ENCODE measurements at places on chromosomes 4 and X.

DNA sequence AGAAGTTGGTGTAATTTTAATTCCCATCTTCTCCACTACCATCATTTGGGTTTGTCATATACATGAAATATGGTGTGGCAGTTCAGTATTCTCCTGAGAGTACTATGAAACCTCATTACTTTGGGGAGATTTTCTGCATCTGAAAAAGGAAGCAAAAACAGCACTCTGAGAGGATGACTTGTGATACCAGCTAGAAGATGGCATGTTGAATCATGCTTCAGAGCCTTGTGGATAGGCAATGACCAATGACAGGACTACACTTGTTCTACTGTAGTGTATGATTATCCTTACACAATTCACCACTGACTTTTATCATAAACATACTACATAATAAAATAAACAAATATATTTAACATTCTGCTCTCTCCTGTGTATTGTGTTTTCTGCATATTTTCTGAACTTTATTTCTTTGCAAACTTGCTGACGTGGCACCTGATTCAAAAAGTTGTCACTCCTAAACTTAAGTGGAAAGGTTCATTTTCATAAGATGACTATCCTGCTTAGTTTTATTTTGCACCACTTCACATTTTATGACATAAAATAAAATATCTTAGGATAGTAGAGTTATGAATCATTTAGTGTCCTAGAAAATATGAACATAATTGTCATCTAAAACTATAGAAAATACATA, 991.3 kb downstream of the FSTL5 start:
- DNase-seq = no peak

DNA sequence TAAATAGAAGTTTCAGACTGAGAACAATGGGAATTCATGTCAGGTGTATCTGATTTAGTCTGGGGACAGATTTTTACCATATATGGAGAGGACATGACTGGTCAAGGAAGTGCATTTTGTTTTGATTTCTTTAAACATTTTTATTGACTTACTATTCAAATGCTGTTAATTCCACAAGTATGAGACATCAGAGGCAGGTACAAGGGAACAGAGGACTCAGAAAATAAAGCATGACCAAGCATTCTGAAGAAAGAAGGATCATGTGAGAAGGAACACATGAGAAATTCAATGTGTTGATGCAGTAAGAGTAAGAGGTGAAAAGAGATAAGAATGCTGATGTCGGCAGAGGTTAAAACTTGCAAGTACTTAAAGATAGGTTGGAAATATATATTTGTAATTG, 1452.6 kb downstream of the PCDH7 start:
- DNase-seq = no peak

DNA sequence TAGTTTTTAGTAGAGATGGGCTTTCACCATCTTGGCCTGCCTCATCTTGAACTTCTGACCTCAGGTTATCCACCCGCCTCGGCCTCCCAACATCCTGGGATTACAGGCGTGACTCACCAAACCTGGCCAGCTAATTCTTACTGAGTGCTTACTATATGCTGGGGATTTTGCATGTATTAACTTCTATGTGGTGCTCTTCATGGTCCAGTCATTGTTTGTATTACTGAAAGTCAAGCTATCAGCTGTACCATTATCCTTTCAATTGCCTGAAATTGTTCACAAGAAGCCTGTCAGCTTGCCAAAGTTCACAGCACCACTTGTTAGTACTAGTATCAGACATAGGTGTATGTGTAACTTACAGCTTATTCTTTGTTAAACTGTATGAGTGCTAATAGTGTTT, 1272.1 kb downstream of the ARAP2 start:
- no peak for DNase-seq

- DNase-seq = no peak
These were observed 34.9 kb upstream of the TRO start for GRCh38 chrX:54885740-54886139.
